ENCODE measurements at places on chromosomes 11 and 22.
A peak's percentile ranks its signal among the peaks of the same experiment; 100 is the strongest.

- peaks cover 38% of the 10 kb centered on the region for H3K4me1 ChIP-seq
- H3K4me3 ChIP-seq = no peak overlapping the region
- DNase-seq = no peak
- no peak overlapping the region for H3K27ac ChIP-seq
- H3K27me3 ChIP-seq = no peaks in the 10 kb centered on the region
- H3K36me3 ChIP-seq = no peaks in the 10 kb centered on the region
Measured at GRCh38 chr11:73156686-73157085, 14.6 kb upstream of the FCHSD2 start.

GRCh38 chr11:97963528-97964331, 1057.0 kb upstream of the CNTN5 start:
- no peak overlapping the region for H3K27ac ChIP-seq
- no peak for DNase-seq
- H3K36me3 ChIP-seq = no peaks in the 10 kb centered on the region

GRCh38 chr11:75591371-75591770, 29.3 kb downstream of the SERPINH1 start:
- H3K27ac ChIP-seq = no peak overlapping the region
- H3K4me3 ChIP-seq = no peak overlapping the region
- peaks cover 2% of the 10 kb centered on the region for H3K36me3 ChIP-seq
- peaks cover 21% of the 10 kb centered on the region for H3K27me3 ChIP-seq

- DNase-seq = no peak
- H3K4me1 ChIP-seq = no peaks in the 10 kb centered on the region
- no peaks in the 10 kb centered on the region for H3K36me3 ChIP-seq
- no peak overlapping the region for H3K27ac ChIP-seq
- no peak overlapping the region for H3K4me3 ChIP-seq
Measured at GRCh38 chr11:94521684-94522083, 9.4 kb downstream of the C11orf97 start.

DNA sequence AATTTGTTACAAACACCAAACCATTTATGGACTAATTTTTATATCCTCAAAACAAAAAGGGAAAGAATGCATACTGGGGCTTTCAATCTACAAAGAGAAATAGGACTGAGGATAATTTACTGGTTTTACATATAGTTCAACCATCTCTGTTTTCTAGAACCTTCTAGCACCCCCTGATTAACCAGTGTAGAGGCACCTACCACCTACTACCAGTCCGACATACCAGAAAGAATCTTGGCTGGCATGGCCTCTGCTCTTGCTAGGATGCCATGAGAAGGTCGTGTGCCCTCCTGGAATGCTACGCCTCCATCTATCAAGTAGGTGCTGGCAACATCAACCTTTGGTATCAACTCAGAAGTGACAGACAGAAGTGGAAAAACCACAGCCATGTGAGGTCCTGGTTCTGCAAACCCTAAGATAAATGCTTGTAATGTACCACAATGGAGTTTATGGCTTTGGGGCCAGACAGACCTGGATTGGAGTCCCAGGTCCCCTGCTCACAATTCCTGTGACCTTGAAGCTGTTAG, 28.2 kb downstream of the MYH9 start:
- peaks cover 83% of the 10 kb centered on the region for H3K4me1 ChIP-seq
- H3K27me3 ChIP-seq = no peaks in the 10 kb centered on the region
- DNase-seq = no peak
- H3K36me3 ChIP-seq = peaks cover 16% of the 10 kb centered on the region

- H3K27ac ChIP-seq = no peak overlapping the region
- DNase-seq = no peak
- H3K36me3 ChIP-seq = no peaks in the 10 kb centered on the region
- no peak overlapping the region for H3K4me3 ChIP-seq
- peaks cover 2% of the 10 kb centered on the region for H3K4me1 ChIP-seq
Measured at GRCh38 chr22:28052825-28053269, 133.8 kb upstream of the PITPNB start.

DNA sequence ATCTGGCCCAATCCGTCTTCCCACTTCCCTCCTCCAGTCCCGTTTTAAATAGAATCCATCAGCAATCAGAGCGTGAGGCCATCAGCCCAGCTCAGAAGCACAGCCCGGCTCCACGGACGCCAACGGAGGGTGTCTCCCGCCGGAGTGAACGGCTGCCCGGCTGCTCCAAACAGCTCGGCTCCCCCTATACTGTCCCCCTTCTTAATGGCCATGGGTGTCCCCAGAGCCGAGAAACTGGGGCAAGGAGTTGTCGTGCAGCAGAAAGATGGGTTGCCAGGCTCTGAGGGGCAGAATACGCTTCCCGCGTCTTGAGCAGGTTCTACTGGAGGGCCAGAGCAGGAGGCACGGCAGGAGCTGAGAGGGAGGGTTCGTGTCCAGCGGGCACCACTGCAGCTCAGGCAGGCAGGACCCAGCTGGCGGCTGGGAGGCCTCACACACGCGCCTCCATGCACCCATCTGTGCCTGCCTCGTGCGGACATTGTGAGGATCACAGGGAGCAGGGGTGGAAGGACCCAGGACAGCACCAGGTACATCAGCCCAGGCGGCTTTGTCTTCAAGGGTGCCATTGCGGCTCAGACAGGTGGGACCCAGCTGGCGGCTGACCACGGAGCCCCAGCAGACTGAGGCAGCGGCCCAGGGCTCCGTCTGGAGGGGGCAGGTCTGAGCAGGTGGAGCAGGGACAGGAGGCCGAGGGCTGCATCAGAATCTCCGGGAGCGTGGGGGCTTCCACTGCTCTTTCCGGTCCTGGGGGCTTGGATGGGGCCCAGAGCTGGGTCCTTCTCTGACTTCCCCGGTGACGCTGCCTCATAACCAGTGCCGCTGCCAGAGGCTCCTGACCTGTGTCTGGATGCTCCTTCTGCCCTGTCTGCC, 882.7 kb downstream of the BRD1 start:
- H3K27ac ChIP-seq = no peak overlapping the region
- no peak for DNase-seq
- H3K4me1 ChIP-seq = peaks cover 6% of the 10 kb centered on the region
- no peak overlapping the region for H3K4me3 ChIP-seq
- H3K27me3 ChIP-seq = peaks cover 20% of the 10 kb centered on the region

GRCh38 chr11:77823775-77824174, 2.8 kb downstream of the AAMDC start:
- H3K27me3 ChIP-seq = no peaks in the 10 kb centered on the region
- H3K4me3 ChIP-seq = no peak overlapping the region
- H3K27ac ChIP-seq = no peak overlapping the region

DNA sequence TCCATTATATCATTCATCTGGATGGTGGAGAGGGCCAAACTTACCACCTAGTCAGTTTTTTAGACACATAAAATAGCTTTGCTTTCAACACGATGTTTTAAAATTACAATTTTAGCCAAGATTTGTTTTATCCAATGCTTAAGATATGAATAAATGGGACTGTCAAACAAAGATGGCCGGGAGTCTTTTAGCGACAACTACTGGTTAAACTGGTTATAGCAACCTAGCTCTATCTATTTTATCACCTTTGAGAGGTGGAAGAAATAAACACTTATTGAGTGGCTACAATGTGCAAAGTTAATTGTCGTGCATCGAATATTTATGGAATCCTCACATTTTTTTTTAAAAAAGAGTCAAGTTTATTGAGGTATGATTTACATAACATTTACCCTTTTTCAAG, 279.8 kb downstream of the MIAT start:
- peaks cover 4% of the 10 kb centered on the region for H3K27me3 ChIP-seq
- no peaks in the 10 kb centered on the region for H3K4me1 ChIP-seq
- DNase-seq = no peak
- no peak overlapping the region for H3K27ac ChIP-seq
- H3K36me3 ChIP-seq = no peaks in the 10 kb centered on the region

DNA sequence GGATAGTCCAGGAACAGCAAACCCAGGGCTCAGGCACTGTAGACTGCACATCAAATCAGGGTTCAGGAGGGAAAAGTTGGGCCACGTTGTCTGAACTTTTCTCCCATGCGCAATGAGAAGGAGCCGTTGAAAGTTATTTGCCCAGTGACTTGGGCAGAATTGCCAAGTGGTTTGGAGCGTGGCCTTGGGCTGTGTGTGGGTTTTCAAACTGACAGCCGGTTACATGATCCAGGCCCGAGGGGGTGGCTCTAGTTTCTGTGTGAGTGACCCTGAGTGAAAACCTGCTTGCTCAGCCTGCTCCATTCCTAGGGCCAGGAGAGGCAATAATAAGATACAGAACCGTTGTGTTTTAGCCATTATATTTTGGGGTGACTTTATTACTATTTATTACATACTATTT, 20.3 kb downstream of the MB start:
- no peak for DNase-seq
- no peaks in the 10 kb centered on the region for H3K4me1 ChIP-seq
- no peaks in the 10 kb centered on the region for H3K36me3 ChIP-seq
- H3K27me3 ChIP-seq = peaks cover 18% of the 10 kb centered on the region
- no peak overlapping the region for H3K4me3 ChIP-seq
- no peak overlapping the region for H3K27ac ChIP-seq

DNA sequence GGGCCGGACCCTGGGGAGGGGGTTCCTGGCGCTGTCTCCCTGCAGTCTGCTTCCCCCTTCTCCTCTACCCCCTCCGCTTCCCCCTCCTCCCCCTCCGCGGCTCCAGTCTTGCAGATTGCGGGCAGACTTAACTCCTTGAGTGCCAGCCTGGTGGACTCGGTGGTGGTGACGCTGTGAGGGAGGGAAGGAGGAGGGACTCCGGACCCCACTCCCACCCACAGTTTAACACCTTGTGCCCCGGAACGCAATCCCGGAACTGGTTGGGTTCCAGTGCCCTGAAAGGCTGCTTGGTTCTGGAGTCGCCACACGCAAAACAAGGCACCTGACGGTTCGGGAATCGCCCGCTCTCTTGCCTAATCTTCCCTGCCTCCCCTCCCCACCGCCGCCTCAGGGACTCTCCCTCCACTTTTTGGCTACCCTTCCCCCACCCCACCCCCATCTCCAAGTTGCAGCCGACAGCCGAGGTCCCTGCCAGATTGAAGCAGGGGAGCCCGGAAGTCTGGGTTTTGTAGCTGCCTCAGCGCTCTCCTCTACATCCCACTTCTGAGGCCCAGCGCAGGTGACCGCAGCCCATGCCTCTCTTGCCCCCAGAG, 3.9 kb upstream of the BCL9L start:
- H3K27ac ChIP-seq = peak overlapping the region; percentile 92
- peaks cover 34% of the 10 kb centered on the region for H3K4me1 ChIP-seq
- no peaks in the 10 kb centered on the region for H3K27me3 ChIP-seq
- H3K4me3 ChIP-seq = peak overlapping the region; percentile 79
- peak; percentile 78 for DNase-seq

- no peak for DNase-seq
- H3K27ac ChIP-seq = peak overlapping the region; percentile 93
- H3K4me1 ChIP-seq = peaks cover 76% of the 10 kb centered on the region
- H3K4me3 ChIP-seq = peak overlapping the region; percentile 55
- no peaks in the 10 kb centered on the region for H3K27me3 ChIP-seq
Measured at GRCh38 chr22:23223569-23224317, 43.4 kb downstream of the BCR start.

DNA sequence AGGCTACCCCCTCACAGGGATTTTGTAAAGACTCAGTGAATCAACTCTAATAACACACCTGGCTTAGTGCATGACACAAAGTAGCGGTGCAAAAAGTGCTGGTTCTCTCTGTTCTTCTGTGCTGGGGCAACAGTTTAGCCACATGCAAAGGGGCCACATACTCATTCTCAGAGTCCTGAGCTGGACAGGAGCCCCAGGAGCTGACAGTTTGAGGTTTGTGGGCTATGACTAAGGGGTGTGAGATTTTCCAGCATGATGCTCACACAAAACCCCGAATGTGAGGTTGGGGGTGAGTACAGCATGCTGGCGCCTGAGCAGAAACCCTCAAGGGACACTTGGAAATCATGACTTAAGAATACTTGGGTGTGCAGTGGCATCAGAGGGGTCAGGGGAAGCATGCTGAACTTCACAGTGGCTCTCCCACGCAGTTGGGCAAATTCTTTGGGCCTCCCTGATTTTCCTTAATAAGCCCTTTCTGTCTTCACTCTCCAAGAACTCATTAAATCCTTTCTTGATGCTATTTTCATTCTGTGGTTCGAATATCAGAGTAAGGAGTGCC, 31.0 kb downstream of the TMPRSS5 start:
- peaks cover 44% of the 10 kb centered on the region for H3K27me3 ChIP-seq
- H3K4me1 ChIP-seq = no peaks in the 10 kb centered on the region
- no peak overlapping the region for H3K4me3 ChIP-seq
- H3K36me3 ChIP-seq = no peaks in the 10 kb centered on the region

GRCh38 chr11:55106391-55106790, 155.6 kb upstream of the TRIM48 start:
- H3K27ac ChIP-seq = no peak overlapping the region
- H3K4me3 ChIP-seq = no peak overlapping the region
- H3K4me1 ChIP-seq = no peaks in the 10 kb centered on the region
- no peak for DNase-seq
- H3K27me3 ChIP-seq = no peaks in the 10 kb centered on the region
- H3K36me3 ChIP-seq = no peaks in the 10 kb centered on the region

GRCh38 chr22:29484642-29485041, 4.6 kb downstream of the NEFH start:
- peaks cover 13% of the 10 kb centered on the region for H3K36me3 ChIP-seq
- peaks cover 15% of the 10 kb centered on the region for H3K27me3 ChIP-seq
- H3K4me1 ChIP-seq = peaks cover 5% of the 10 kb centered on the region
- no peak overlapping the region for H3K4me3 ChIP-seq
- H3K27ac ChIP-seq = no peak overlapping the region

DNA sequence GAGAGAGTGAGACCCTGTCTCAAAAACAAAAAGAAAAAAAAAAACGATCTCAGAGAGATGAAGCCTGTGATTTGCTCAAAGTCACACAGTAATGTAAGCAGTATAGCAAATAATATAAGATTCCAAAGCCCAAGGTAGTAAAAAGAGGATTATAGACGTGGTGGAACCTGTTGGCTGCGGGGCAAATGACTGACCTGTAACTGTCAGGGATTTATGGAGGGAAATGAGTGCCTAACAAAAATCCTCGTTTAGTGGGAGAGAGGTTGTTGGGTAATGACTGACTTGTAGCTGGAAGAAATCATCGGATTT, 723 bp upstream of the CLP1 start:
- H3K36me3 ChIP-seq = peaks cover 2% of the 10 kb centered on the region
- peak overlapping the region; percentile 95 for H3K27ac ChIP-seq
- H3K27me3 ChIP-seq = no peaks in the 10 kb centered on the region
- peaks cover 18% of the 10 kb centered on the region for H3K4me1 ChIP-seq

GRCh38 chr11:10350334-10350733, 45.5 kb downstream of the ADM start:
- H3K27ac ChIP-seq = no peak overlapping the region
- H3K27me3 ChIP-seq = peaks cover 48% of the 10 kb centered on the region
- no peak for DNase-seq
- no peak overlapping the region for H3K4me3 ChIP-seq
- H3K36me3 ChIP-seq = no peaks in the 10 kb centered on the region
- H3K4me1 ChIP-seq = no peaks in the 10 kb centered on the region

DNA sequence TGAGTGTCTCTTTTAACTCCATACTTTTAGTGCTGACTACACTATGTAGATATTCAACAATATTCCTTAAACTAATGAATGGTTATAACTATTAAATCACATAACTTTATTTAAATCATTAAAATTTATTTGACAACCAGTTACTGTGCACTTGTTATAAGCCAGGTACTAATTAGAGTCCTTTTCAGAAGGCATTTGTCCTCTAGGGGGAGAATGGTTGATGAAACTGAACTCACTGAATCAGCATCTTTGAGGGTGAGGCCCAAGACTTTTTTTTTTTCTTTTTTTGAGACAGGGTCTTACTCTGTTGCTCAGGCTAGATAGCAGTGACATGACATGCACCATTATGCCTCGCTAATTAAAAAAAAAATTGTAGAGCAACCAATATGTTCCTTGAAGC, 515.6 kb upstream of the CCDC90B start:
- H3K4me1 ChIP-seq = peaks cover 2% of the 10 kb centered on the region
- H3K4me3 ChIP-seq = no peak overlapping the region
- DNase-seq = no peak
- no peak overlapping the region for H3K27ac ChIP-seq

GRCh38 chr11:73334384-73335203, 26.5 kb downstream of the ARHGEF17 start:
- H3K36me3 ChIP-seq = no peaks in the 10 kb centered on the region
- no peaks in the 10 kb centered on the region for H3K4me1 ChIP-seq
- peaks cover 5% of the 10 kb centered on the region for H3K27me3 ChIP-seq
- no peak overlapping the region for H3K4me3 ChIP-seq
- peak overlapping the region; percentile 39 for H3K27ac ChIP-seq
